Endothelial cell of coronary artery (primary cell): ENCODE measurements at places on chromosomes 3 and 15. TPM values are rescaled to one million over a fixed set of nuclear protein-coding genes. Genes with fewer than 3 reads are reported as not detected.

AADACL2 gene
- not detected in 2 replicates for total RNA-seq

TGM5 gene
- total RNA-seq, result not detected in 2 replicates

ADAMTS9 gene
- total RNA-seq, result 31.2 and 159 TPM in 2 replicates

CHP1 gene
- 62.4 and 64.0 TPM in 2 replicates for total RNA-seq

PHLDB2 gene
- 52.7 and 93.5 TPM in 2 replicates for total RNA-seq

TM2D3 gene
- 42.4 and 73.3 TPM in 2 replicates for total RNA-seq
